ENCODE measurements at places on chromosomes 5 and 9. TPM values are rescaled to one million over a fixed set of nuclear protein-coding genes. Genes with fewer than 3 reads are reported as not detected.

Gene TICAM2
- total RNA-seq, result 0.67 TPM

Gene GABRA1
- total RNA-seq, result not detected

Gene PCDHA2
- total RNA-seq, result not detected

Gene SLC9A3
- 2.0 TPM for total RNA-seq

Gene PCDHGB2
- 0.20 TPM for total RNA-seq

Gene RNF183
- not detected for total RNA-seq

DNA sequence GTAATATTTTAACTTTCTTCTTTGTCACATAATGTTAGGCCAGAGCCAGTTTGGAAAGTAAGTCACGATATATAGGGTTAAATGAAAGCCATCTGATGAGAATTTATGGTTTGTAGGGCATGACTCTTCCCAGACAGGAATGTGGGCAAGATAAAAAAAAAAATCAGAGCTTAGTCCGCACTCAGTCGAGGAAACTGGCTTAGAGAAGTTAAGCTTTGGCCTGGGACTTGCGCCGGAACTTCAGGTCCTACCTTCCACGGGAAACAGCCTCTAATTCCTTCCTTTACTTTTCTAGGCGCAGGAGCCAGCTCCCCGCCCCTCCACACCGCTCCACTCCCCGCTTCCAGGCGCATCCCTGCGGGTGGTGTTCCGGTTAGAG lies 475 bp downstream of the DDX31 start:
- no peak for DNase-seq

DNA sequence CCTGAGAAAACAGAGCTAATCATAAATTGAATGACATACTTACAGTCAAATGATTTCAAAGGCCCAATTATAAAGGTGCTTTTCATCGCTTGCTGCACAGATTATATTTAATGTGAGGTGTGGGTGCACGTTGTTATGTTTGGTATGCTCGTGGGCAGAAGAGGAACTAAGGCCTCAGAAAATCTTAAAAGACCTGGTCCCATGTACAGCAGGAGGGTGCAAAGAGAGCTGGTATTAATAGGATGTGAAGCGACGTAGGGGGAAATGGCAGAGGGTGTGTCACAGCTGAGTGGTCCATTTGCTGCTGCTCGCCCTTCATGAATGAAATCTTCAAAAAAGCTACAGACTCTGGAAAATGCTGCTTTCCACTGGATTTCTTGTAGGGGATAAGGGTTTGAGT lies 40.5 kb upstream of the IFNK start:
- DNase-seq, result no peak

- no peak for DNase-seq
Measured at GRCh38 chr5:140131967-140132409, 6.3 kb downstream of the IGIP start.

DNA sequence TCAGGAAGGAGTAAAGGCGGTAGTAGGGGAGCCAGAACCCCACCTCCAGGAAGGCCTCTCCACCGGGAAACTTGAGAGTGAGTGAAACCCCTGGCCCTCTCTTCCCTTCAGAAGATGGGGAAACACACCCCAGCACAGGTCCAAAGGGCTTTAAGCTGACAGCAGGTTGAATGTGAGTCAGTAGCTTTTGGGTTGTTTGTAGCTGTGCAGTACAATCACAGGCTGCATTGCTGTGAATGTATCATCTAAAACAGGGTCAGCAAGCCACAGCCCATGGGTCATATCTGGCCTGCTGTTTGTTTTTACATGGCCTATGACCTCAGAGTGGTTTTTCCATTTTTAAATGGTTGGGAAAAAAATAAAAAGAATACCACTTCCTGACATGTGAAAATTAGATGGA lies 10.0 kb downstream of the OTULINL start:
- DNase-seq, result no peak

DNA sequence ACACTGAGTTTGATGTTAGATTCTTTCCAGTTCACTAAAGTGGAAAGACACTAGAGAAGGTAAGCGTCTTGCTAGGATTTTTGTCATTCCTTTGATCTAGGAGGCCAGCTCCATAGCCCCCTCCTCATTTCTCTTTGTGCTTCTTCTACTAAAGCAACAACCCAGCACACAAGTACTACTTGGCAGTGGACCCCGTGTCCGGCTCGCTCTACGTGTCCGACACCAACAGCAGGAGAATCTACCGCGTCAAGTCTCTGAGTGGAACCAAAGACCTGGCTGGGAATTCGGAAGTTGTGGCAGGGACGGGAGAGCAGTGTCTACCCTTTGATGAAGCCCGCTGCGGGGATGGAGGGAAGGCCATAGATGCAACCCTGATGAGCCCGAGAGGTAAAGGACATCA lies 76.6 kb upstream of the WWC1 start:
- DNase-seq, result no peak

GRCh38 chr5:125575891-125576505 lies 829.6 kb upstream of the ZNF608 start:
- DNase-seq, result no peak

- no peak for DNase-seq
Measured at GRCh38 chr5:150124111-150124557, 31.5 kb downstream of the PDGFRB start.

- no peak for DNase-seq
Measured at GRCh38 chr9:9846557-9846956, 766.2 kb downstream of the PTPRD start.

DNA sequence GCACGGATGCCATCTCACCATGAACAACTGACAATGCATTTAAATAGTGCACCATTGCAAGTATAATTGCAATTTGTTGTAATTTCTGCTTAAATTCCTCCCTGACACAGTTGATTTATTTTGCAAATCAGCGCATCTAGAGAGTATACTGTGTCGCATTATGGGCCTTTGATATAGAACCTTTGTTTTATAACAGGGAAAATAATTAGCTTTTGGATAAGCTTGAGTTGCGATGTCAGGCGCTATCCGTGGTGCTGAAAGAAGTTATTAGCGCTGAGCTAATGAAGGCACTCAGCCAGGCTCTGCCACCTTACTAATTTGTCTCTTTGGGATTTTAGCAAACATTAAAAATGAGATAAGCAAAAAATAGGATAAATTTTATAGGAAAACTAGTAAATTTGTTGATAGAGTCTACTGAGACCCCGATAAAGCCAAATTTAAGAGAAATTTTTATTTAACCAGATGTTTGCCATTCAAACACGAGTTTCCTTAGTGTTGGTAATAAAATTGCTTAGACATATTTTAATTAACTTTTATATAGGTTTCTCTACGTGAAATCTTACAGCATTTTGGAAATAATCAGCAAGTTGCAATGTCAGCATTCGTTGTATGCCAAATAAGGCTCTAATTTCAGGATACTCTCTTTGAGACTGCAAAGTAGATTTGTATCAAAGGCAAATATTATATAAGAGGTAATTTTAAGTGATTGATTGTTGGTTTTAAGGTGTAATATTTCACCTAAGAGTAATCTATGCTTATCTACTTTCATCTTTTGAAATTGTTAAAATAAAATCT lies 355.5 kb downstream of the TLR4 start:
- peak; percentile 8 for DNase-seq

Measured in CD4-positive, CD25-positive, alpha-beta regulatory T cell (primary cell).